Endothelial cell of umbilical vein (primary cell): ENCODE measurements at places on chromosomes 5 and 9. TPM values are rescaled to one million over a fixed set of nuclear protein-coding genes. Genes with fewer than 3 reads are reported as not detected.

The HAND1 gene
- not detected in 2 replicates for total RNA-seq

The PCDHGA6 gene
- total RNA-seq: 2.7 and 2.9 TPM in 2 replicates

The ZNF367 gene
- 8.6 and 10.0 TPM in 2 replicates for total RNA-seq

The ACOT12 gene
- total RNA-seq: not detected in 2 replicates

The FYB1 gene
- 0.44 TPM in 1 of 2 replicates, not detected in the other for total RNA-seq

The SLC36A3 gene
- not detected in 2 replicates for total RNA-seq

The TMC1 gene
- 0.48 and 1.5 TPM in 2 replicates for total RNA-seq
